ENCODE measurements at places on chromosomes 16 and 17.

- DNase-seq = peak; percentile 61
Measured at GRCh38 chr17:79391376-79392233, 219.2 kb downstream of the RBFOX3 start.

GRCh38 chr16:85759136-85759535 lies 8.2 kb upstream of the C16orf74 start:
- DNase-seq = no peak

DNA sequence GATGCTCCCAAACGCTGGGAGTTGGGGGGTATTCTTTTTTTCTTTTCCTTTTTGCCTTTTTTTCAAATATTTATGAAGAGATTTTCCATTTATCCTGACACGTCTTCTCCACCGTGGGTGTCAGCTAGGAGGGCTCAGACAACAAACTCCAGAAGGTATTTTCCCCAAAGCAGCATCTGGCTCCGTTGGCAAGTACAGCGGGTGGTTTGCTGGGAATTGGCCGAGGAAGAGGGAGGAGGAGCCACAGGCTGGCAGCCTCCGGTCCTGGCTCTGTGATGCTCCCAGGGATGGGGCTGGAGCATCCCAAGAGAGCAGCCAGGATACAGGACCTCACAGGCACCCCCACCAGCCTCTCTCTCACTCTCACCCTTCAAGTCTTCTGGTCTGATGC lies 10.9 kb upstream of the CACNG4 start:
- DNase-seq = no peak

DNA sequence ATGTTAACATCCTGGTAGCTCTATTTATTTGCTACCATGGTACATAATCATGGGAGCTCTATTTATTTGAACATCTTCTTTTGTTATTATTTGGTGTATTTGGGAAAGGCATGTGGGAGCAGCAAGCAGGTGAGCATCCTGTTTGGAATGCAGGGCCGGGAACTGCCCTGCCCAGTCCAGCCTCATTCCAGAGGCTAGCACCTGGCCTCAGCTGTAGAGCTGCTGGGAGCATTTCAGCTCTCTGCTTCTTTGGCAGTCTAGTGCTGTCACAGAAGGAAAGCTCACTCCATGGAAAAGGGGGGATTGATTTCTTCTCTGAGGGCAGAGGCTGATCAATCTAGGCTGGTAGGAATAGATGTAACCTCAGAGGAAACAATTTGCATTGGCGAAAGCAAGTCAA lies 112.5 kb downstream of the WWOX start:
- DNase-seq = no peak

GRCh38 chr16:71895679-71896365 lies 491 bp downstream of the IST1 start:
- peak; percentile 59 for DNase-seq

- DNase-seq = no peak
Measured at GRCh38 chr17:31158746-31159377, 64.1 kb downstream of the NF1 start.

- DNase-seq = no peak
Measured at GRCh38 chr17:4853208-4853671, 20.1 kb downstream of the MINK1 start.

GRCh38 chr16:10370096-10370726 lies 15.7 kb upstream of the ATF7IP2 start:
- DNase-seq = no peak

- no peak for DNase-seq
Measured at GRCh38 chr17:2171702-2172076, 116.8 kb downstream of the HIC1 start.

- no peak for DNase-seq
Measured at GRCh38 chr17:63378411-63379375, 67.4 kb downstream of the CYB561 start.

DNA sequence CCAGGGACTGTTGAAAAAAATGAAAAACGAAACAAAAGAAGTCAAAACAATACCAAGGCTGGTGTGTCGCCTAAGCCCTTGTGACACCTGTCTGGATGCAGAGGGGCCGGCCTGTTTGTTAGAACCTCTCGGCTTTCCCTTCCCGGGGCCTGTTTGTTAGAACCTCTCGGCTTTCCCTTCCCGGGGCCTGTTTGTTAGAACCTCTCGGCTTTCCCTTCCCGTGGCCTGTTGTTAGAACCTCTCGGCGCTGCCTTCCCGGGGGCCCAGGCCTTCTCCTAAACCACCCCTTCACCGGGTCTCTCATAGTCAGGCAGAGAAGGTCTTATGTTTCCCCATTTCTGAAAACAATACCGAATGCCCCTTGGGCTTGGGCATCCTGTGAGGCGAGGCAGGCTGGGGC lies 180.0 kb downstream of the BANP start:
- DNase-seq = no peak

- peak; percentile 70 for DNase-seq
Measured at GRCh38 chr16:88754912-88755744, 29.9 kb downstream of the PIEZO1 start.

DNA sequence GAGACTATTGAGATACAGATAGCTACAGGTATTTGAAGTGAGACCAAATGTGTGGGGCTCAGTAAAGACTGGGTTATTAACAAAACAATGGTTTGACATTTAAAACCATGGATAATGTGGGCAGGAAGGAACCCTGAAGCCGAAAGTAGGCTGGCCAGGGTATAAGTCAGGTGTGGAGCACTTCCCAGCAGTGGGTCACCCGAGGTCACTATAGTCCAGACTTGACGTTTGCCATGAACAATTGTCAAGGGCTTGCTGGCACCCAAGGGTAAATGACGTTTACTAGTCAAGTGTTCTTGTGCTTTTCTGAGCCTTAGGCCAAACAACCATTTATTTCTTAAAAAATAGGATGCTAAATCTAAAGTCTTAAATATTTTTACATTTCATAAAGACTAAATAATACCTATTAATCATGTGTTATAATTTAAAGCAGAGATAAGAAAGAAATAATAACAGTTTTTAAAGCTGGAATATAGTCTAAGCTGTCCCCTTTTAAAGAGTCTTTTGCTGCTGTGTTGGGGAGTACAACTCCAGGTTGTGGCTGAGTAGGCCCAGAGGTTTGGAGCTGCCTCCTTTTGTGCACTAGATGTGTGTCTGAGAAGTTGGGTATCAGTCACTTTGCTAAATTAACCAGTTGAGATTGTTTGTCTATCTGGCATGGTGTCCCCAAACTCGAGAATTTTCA lies 15.7 kb downstream of the ALDH3A2 start:
- no peak for DNase-seq

GRCh38 chr16:22653876-22654275 lies 143.2 kb downstream of the NPIPB5 start:
- DNase-seq = no peak

GRCh38 chr16:54923055-54923473 lies 7.6 kb upstream of the IRX5 start:
- DNase-seq = no peak

- no peak for DNase-seq
Measured at GRCh38 chr16:76879420-76879819, 311.6 kb upstream of the MON1B start.

DNA sequence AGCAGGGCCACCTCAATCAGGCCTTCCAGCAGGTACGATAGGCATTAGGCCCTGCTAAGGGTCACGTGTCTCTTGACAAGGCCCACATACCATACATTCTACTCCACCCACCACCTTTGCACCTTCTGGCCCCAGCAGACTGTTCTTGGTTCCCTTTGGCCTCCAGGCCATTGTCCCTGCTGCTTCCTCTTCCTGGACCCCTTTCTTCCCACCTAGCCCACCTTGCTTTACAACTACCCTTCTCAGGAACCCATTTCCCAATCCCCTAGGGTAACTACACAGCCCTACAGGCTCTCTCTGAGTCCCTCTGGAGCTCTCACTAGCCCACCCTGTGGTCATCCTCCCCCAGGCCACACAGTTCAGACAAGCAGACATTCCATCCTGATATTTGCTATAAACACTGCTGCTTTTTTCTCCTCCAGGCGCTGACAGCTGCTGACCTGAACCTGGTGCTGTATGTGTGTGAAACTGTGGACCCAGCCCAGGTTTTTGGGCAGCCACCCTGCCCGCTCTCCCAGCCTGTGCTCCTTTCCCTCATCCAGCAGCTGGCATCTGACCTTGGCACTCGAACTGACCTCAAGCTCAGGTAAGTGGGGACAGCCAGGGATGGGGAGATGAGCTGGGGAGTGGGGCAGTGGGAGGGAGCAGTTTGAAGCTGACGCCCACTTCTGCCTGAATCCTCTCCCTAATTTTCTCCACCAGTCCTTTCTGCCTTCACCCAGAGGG lies 1.4 kb upstream of the NRN1L start:
- DNase-seq = no peak

- peak; percentile 73 for DNase-seq
Measured at GRCh38 chr17:32998887-32999228, 7.2 kb downstream of the SPACA3 start.
